ENCODE measurements at places on chromosomes 16 and 17.

DNA sequence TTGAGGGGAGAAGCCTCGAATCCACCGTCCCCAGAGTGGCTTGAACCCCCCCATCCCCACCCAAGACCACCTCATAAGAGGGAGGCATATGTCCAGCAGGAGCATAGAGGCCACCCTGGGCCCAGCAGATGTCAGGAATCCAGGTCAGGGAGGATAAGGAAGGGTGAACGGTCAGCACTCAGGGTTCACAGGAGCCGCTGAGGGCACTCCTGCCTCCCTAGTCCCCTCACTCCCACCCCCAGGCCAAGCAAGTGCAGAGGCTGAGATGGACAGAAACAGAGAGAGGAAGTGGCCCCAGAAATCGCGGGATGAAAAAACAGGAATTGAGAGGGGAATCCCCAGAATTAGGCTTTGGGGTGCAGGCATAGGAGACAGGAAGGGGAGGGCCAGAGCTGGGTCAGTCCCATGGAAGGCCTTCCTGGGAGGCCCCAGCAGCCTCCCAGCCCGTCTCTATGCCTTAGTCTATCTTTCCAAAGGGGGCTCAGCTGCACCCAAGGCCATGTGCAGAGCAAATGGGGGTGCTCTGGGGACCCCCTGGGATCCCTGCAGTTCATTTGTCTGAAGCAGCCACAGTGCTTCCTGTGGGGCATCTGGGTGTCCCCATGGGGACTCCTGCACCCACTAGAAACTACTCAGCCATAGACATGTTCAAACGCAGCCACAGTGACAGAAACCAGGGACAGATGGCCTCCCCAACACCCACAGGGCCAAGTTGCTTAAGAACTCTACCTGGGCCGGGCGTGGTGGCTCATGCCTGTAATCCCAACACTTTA is 1.7 kb downstream of the CMTM3 start:
- no peak for DNase-seq

DNA sequence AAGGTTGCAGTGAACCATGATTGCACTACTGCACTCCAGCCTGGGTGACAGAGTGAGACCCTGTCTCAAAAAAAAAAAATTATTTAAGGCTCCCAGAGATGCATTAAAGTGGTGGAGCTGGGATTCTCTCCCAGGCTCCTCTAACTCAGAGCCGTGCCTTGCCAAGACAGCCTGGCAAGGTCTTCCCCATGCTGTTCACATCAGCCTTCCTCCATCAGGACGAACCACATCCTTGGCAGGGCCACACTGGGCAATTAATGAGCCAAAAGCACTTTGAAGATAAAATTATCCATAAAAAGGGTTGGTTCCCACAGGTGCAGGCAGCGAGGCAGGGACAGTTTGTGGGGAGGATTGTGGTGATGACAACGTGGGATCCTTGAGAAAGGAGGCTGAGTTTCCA is 19.8 kb upstream of the BBS2 start:
- DNase-seq = no peak

DNA sequence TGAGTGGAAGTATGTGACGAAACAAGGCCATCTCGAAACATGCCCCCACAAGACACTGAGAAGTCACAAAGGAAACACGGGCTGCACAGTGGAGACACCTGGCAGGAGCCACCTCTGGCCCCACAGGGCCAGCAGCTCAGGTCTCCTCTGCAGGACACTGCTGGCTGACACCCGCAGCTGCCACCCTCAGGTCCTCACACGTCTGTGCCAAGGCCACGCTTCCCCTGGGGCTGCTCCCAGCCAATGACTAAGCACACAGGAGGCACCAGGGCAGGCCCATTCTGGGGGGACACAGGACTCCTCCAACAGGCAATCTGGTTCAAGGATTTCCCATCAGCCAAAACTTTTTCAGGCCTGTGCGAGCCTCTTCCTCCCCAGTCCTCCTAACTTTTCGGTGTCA is 36.4 kb downstream of the MBTPS1 start:
- no peak for DNase-seq

GRCh38 chr16:70574595-70575271 is 51.1 kb downstream of the SF3B3 start:
- no peak for DNase-seq

GRCh38 chr16:11024333-11025053 is 80.1 kb downstream of the CLEC16A start:
- peak; percentile 64 for DNase-seq

GRCh38 chr16:28883221-28883996 is 5.1 kb downstream of the ATP2A1 start:
- no peak for DNase-seq

- DNase-seq = no peak
Observed at GRCh38 chr16:324451-325334, 27.8 kb downstream of the AXIN1 start.

DNA sequence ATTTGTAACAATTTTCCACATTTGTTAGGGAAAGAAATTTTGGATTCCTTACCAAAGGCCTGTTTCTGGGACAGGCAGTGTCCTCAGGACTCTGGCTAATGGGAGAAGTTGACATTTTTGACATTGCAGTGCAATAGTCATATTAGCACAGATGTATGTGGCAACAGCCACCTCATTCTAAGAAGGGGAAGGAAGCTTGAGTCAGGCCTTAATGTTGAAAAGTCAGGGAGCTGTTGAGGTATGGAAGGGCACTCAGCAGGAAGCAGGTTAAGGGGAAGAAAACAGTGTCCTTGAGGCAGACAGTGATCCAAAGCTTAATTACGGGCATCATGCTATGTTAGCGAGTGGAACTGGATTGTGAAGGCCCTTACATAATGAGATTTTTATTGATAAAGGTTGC is 20.9 kb downstream of the AKTIP start:
- DNase-seq = no peak

DNA sequence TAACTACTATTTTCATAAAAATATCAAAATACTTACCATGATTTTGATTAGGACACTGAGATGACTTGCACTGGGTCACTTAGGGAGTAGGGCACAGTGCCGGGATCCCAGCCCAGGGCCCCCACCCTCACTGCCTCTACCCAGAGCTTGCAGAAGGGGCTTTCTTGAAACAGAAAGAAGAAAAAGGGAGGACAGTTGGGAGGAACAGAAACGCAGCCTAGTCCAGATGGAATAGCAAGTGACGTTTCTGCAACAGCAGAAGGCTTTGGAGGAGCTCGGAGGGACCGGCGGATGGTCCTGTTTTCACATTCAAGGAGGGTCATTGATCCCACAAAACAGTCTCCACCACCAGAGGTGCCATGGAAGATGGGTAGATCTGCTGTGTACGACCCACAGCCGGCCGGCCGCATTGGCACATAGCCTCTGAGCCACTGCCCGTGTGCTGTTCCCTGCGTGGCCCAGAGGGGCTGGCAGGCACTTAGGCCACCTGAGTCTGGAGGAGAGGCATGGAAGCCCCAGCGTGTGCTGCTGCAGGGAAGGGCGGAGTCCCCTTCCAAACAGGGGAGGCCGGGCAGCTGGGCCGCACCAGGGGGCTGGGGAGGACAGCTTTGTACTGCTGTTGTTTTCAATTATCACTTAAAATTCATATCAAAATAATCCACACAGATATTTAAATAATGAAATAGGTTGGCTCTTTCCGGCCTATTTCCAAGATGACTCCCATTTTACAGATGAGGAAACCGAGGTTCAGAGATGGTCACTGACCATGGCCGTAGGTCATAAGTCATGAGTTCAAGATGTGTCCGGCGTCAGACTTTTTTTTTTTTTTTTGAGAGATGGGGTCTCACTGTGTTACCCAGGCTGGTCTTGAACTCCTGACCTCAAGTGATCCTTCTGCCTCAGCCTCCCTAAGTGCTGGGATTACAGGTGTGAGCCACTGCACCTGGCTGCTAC is 22.9 kb upstream of the GSG1L start:
- no peak for DNase-seq

DNA sequence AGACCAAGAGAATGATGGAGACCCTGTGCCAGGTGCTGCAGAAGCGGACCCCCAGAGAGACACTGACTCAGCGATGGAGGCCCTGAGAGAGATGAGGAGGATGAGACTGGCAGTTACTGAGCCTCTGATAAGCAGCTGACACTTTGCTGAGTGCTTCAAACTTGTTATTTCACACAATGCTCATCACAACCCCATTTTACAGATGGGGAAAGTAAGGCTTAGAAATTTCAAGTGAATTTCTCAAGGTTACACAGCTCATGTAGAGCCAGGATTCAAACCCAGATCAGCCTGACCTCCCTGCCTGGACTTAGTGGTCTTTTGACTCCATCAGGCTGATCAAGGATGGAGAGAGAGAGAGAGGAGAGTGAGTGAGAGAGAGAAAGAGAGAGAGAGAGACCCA is 27.2 kb downstream of the MRM1 start:
- DNase-seq = no peak

GRCh38 chr16:49750341-49751000 is 105.4 kb downstream of the ZNF423 start:
- peak; percentile 37 for DNase-seq

- DNase-seq = no peak
Observed at GRCh38 chr17:56943505-56944125, 17.2 kb downstream of the COIL start.

GRCh38 chr17:1039123-1039507 is 42.2 kb downstream of the TIMM22 start:
- DNase-seq = no peak

GRCh38 chr17:19254651-19255050 is 17.5 kb downstream of the EPN2 start:
- no peak for DNase-seq

DNA sequence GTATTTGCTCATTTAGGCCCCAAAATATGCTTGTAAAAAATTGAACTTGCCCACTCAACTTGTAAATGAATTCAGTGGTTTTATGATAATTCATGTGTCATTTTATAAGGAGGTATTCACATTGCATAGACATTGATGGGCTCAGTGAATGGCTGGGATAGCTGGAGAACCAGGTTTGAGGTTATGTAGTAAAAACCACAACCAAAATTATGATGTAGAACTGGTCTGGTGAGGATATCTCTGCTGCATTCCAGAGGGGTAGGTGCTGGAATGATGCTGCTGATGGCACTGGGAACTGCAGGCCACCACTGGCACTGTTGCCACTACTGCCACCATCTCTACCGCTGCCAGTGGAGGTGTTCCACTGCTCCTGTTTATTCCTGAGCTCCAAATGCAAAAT is 21.5 kb upstream of the RABEP1 start:
- no peak for DNase-seq

DNA sequence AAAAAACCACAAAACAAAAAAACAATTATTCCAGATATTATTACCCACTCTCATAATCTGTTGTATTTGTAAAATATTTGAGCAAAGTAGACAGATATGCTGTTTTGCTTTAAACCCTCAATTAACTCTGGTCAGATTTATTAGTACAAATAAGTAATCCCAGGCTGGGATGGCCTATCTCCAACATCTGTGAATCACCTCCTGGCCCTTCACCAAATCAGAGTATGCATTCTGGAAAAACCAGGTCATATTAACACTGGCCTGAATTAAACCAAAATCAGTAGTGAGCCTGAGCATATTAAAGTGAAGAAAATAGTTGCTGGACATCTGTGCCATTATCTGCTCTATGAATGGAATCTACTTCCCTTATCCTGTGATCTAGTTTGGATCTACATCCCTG is 41.0 kb downstream of the STAT3 start:
- peak; percentile 85 for DNase-seq

DNA sequence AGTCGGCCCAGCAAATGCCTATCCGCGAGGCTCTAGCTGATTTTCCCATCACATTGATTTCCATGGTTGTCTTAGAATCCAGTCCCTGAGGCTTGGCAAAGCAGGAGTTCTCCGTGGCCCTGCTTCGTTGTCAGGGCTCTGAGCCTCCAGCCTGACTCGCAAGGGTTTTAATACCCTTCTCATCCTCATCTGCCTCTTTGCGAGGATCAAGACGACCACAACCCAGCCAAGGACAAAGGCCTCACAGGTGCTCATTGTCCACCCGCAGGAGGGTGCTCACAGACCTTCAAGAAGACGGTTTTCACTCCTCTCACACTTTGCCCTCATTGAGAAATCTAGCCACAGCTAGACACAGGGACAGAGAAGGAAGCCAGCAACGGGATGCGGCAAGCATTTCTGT is 610.8 kb downstream of the KCNJ18 start:
- no peak for DNase-seq

- no peak for DNase-seq
Observed at GRCh38 chr17:4643676-4644075, 2.2 kb upstream of the ALOX15 start.

DNA sequence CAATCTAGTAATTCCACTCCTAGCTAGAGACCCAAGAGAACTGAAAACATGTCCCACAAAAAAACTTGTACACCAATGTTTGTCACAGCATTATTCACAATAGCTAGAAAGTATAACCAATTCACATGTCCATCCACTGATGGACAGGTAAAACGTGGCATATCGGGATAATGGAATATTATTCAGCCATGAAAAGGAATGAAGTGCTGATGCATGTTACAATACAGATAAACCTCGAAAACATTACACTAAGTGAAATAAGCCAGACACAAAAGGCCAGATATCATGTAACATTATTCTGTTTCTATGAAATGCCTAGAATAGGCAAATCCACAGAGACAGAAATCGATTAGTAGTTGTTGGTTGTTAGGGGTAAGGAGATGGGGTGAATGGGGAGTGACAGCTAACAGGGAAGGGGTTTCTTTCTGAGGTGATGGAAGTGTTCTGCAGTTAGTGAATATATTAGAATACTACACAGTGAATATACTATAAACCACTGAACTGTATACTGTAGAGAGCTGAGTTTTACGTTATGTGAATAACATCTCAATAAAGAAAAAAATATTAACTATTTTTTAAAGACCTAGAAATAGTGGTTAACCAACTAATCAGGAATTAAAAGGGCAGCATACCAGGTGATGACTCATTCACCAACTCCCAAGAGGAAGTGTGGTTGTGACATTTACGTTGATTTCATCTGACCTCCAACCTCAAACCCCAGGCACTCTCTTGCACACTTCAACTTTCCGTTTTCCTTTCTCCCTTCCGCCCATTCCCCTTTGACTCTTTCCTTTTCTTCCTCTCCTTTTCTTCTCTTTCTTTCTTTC is 48.6 kb downstream of the GAS7 start:
- peak; percentile 72 for DNase-seq

- peak; percentile 31 for DNase-seq
Observed at GRCh38 chr17:64614266-64615027, 47.7 kb downstream of the SMURF2 start.

- DNase-seq = peak; percentile 97
Observed at GRCh38 chr17:72715906-72716572, 376.4 kb downstream of the SLC39A11 start.

GRCh38 chr17:56913353-56913866 is 439 bp downstream of the TRIM25 start:
- DNase-seq = no peak
